CD4-positive, alpha-beta T cell treated with Interleukin-17A for 4 hours (primary cell): ENCODE measurements at places on chromosomes 2 and 18.

- DNase-seq: no peak
These were observed 46.9 kb upstream of the GREB1L start for GRCh38 chr18:21194871-21195771.

GRCh38 chr2:134465228-134466105 lies 211.6 kb downstream of the MGAT5 start:
- no peak for DNase-seq

DNA sequence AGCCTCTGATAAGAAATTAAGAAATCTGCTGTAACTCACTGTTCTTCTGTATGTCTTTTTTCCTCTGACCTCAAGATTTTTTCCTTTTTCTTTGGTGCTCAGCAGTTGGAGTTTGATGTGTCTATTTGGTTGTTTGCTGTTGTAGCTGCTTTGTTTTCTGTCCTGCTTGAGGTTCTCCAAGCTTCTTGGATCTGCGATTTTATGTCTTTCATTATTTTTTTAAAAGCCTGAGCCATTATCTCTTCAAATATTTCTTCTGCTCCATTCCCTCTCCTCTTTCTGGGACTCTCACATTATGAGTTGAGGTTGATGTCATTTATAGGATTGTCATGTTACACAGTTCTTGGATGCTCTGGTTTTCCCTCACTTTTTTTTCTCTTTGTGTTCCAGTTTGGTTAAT lies 47.7 kb downstream of the RAMP1 start:
- no peak for DNase-seq

- DNase-seq: no peak
These were observed 437.7 kb downstream of the SATB2 start for GRCh38 chr2:199019898-199020507.

- DNase-seq: no peak
These were observed 184.1 kb upstream of the ARL4C start for GRCh38 chr2:234680688-234681619.

- no peak for DNase-seq
These were observed 678 bp upstream of the OTX1 start for GRCh38 chr2:63049970-63050333.

GRCh38 chr18:44508474-44508873 lies 172.2 kb upstream of the SETBP1 start:
- DNase-seq: no peak

- DNase-seq: peak; percentile 3
These were observed 11.3 kb downstream of the GFPT1 start for GRCh38 chr2:69375494-69376353.

- no peak for DNase-seq
These were observed 54.8 kb upstream of the DOCK10 start for GRCh38 chr2:225097035-225097434.

- DNase-seq: no peak
These were observed 60.7 kb upstream of the KIF5C start for GRCh38 chr2:148814143-148814859.

- DNase-seq: no peak
These were observed 55.3 kb upstream of the HK2 start for GRCh38 chr2:74778381-74779264.

- no peak for DNase-seq
These were observed 17.5 kb upstream of the FAHD2A start for GRCh38 chr2:95384854-95385569.

DNA sequence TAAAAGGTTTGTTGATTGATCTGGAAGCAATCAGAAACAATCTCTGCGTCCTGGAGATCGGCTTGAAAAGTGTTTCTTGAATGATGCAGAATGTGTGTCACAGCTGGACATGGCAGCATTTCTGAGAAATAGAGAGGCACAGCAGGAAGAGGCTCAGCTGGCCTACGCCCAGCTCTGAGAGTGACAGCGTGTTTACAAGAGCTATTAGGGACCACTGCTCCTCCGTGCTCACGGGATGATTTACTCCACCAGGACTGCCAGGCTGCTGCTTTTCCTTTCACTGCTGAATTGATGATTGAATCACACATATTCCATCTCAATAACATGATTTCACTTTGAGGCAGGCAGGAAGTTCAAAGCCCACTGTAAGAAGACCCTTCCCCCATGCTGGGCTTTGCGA lies 62.8 kb downstream of the GALNT14 start:
- no peak for DNase-seq

DNA sequence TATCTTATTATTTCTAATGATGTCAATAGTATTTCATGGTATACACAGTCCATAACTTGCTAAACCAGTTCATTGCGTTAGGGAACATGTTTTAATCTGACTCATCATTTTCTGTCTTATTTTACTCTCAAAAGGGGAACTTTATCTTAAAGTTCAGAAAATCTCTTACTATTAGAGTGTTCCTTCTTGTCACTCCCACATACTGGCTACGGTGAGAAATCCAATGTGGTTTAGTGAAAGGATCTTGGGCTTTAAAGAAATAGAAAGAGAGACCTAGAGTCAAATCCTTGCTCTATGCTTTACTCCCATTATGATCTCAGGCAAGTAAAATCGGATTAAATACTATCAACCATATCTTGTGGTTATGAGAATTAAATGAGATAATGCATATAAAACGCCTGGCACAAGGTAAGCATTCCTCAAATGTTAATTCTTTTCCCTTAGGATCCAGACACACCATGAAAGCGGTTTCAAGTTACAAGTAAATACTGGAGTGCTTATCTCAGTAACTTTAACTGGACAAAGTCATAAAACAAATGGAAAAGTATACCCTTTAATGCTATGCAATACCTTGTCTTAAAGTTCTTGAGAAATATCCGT lies 576.0 kb downstream of the ARHGAP15 start:
- no peak for DNase-seq

GRCh38 chr2:95073856-95074662 lies 47.5 kb downstream of the MRPS5 start:
- DNase-seq: peak; percentile 26

DNA sequence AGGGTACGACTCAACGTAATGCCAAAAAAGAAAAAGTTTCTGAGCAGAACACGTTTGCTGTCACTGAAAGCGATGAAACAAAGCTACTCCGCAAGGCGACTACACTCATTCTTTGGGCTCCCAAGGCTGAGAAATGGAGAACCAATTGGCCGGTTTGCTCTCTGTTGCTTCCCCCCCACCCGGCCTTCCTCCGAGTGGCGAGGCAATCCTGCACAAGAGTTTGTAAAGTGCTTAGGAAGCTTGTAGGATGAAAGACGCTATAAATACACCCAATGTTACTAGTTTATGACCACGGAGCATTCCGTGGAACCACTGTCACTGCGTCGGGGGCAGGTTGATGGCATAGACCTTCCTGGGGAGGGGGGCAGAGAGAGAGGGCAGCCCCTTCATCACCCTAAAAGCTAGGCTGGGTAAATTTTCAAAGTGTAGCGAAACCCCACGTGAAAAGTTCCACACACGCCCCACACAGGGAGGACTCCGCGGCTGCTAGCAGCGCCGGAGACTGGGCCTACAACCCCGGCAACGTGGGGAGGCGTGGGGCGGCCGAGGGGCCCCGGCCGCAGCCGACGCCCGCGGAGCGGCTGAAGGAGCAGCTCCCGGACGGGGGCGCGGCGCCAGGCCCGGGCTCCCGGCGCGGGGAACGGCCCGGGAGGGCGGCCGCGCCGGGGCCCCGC lies 915 bp downstream of the CUL3 start:
- peak; percentile 36 for DNase-seq

DNA sequence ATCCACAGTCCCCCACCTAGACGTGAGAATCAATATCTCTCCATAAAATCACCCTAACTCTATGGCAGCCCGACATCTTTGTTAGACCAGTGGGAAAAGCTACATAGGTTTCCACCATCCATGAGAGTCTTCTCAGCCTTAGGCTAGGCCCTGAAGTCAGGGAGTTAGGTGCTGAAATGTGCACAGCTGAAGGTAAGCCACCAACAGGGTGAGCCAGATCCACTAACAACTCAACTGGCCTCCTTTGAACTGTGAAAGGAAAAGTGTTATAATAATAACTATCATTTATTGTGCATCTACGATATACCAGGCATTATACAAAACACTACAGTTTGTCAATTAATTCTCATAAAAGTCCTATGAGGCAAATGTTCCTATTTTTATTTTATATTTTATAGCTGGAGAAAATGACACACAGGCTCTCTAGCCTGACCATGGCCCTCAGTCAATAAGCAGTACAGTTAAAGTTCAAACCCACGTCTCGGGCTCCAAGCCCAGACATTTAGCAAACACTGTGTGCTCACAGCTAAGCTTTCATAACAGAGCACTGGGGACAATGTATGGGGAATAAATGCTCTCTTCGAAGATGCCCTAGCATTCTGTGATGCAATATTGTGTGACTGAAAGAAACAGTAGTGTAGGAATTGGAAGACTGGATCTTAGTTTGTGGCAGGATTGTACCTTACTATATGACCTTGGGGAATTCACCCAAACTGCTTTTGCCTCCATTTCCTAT lies 11.2 kb upstream of the CYP27C1 start:
- no peak for DNase-seq

DNA sequence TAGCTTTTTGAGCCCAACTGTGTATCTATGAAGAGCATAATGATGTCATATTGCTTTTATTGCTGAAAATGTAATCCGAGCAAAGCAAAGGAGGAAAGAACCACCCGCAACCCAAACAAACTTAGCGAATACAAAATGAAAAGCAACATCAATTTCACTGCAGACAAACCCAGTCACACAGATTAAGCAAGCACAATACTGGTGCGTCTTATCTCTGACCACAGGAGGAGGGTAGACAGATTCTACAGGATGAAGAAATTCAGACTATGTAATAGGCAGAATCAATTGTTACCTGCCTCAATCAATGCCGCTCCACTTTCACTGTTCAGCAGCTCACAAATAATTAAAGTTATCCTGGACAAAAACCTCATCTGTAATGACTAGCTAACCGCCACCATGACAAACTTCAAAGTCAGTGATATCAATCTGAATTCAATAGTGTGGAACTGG lies 115.5 kb upstream of the SP3 start:
- no peak for DNase-seq

GRCh38 chr2:24317491-24317920 lies 42.8 kb downstream of the ITSN2 start:
- DNase-seq: no peak

DNA sequence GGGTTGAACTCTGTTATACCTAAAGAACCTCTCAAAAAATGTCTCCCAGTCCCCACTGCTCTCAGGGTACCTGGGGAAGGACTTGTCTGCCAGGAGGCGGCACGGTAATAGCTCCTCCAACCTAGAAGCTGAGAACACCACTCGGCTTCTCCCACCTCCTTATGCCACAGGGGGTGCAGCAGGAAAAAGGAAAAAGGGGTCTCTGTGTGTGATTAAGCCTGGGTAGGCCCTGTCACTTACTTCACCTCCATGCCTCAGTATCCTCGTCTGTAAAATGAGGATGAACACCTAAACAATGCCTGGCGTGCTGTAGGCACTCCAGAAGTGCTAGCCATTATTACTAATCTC lies 76.6 kb downstream of the EMX1 start:
- DNase-seq: no peak

GRCh38 chr18:55897091-55897689 lies 309.2 kb upstream of the TCF4 start:
- DNase-seq: no peak

DNA sequence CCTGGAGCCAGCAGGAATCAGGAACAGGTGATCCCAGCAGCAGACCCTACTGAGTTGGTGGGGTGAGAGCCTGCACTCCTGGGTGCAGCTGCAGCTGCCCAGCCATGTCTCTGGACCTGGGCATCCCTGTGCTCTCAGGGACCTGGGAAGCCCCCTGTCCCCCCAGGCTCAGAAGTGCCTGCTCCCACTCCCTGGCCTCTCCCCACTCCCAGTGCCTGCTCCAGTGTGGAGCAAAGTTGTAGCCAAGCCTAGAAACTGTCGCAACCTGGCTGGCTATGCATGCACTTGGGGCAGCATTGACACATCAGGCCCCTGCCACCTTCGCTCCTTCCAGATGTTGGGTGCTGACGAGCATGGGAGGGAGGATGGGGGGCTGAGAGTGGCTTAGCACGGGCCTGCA lies 1124.7 kb upstream of the ACVR2A start:
- no peak for DNase-seq

- DNase-seq: no peak
These were observed 307.6 kb upstream of the CDH20 start for GRCh38 chr18:61025596-61025995.

DNA sequence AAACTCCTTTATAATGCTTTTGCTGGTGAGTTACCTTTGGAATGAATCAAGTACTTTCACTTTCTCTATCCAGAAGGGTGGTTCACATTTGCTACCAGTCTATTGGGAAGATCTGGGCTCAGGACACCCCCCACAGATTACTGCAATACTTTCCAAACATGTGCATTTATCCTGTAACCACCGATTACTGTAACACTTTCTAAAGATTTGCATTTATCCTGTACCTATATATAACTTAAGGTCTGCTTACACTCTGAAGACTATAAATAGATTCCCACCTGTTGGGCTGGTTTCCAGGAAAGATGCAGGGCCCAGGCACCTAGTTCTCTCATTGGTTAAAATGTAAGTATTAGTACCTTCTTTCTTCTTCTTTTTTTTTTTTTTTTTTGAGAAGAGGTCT lies 113.0 kb upstream of the NEDD4L start:
- DNase-seq: no peak

- no peak for DNase-seq
These were observed 102.5 kb downstream of the EVA1A start for GRCh38 chr2:75458201-75458600.

DNA sequence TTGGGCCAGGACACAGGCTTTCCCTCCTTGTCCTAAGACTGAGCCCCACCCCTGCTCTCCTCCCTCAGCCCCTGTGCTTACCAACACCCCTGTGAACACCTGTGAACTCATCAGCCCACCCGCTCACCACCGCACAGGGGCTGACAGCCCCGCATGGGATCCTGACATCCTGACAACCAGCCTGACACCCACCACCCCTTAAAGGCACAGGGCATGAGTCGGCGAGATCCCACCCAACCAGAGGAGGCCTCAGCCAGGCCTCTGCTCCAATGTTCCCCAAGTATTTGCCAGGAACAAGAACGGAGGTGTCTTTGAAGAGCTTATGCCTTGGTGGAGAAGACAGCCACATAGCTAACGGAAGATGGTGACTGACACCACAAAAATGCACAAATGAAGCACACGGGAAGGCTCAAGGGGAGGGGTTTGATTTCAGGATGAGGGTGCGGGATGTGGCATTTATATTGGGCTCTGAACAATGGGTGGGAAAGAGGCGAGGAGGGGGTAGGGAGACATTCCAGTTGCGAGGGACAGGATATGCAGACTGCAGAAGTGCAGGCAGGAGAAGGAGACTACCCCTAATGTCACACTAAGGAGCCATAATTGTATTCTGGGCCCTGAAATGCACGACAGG lies 11.0 kb downstream of the RAB11FIP5 start:
- DNase-seq: no peak

GRCh38 chr2:196104066-196104465 lies 35.4 kb upstream of the DNAH7 start:
- DNase-seq: no peak

DNA sequence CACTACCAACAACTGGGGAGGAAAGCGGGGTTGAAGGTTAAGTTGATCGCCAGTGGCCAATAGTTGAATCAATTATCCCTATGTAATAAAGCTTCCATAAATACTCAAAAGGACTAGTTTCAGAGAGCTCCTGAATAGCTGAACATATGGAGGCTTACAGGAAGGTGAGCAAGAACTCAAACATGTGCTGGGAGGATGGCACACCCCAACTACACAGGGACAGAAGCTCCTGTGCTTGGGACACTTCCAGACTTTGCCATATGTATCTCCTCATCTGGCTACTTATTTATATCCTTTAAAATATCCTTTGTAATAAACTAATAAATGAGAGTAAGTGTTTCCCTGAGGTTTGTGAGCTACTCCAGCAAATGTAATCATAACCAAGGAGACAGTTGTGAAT lies 115.7 kb downstream of the HNMT start:
- DNase-seq: no peak

- no peak for DNase-seq
These were observed 70.5 kb downstream of the CPS1 start for GRCh38 chr2:210626849-210627248.
